Renal pelvis (tissue), 12 donors: ENCODE measurements at places on chromosomes 6 and 20. TPM values are rescaled to one million over a fixed set of nuclear protein-coding genes. Genes with fewer than 3 reads are reported as not detected.

GRCh38 chr20:57090590-57091560 lies 175.6 kb downstream of the BMP7 start:
- DNase-seq = no peak

GRCh38 chr6:106279179-106279578 lies 46.4 kb downstream of the ATG5 start:
- no peak for DNase-seq

DNA sequence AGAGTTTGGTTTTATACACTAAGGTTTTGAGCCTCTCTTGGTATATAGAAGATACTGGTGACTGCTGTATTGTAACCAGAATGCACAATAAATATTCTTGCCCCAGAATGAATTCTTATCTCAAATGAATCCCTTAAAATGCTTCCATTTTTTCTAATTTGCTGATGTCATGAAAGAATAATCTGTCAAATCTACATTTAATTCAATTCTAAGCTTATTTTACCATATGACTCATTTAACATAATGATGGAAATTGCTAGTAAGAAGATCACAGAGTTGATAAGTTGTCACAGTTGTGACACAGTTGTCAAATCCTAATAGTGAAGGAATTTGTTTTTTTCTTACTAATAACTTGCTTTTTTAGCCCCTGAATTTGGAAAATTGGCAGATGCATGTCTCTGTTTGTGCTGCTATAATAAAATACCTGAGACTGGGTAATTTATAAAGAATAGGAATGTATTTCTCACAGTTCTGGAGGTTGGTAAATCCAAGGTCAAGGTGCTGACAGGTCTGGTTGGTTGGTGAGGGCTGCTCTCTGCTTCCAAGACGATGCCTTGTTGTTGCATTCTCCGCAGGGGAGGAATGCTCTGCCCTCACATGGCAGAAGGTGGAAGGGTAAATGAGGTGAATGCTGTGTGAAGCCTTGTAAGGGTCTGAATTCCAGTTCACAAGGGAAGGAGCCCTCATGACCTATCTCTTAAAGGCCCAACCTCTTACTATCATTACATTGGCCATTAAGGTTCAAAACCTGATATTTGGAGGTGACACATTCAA lies 4.7 kb downstream of the ECT2L start:
- DNase-seq = no peak

- DNase-seq = peak; percentile 98
Measured at GRCh38 chr6:85642774-85643536, at the start of gene SYNCRIP. TSS of gene SYNCRIP (minus strand) at chr6:85642886. CDS start at chr6:85641439, 1,447 bp downstream.

GRCh38 chr20:62707921-62708521 lies 615 bp upstream of the NTSR1 start:
- no peak for DNase-seq

- DNase-seq = no peak
Measured at GRCh38 chr20:49675368-49676151, 38.1 kb downstream of the B4GALT5 start.

DNA sequence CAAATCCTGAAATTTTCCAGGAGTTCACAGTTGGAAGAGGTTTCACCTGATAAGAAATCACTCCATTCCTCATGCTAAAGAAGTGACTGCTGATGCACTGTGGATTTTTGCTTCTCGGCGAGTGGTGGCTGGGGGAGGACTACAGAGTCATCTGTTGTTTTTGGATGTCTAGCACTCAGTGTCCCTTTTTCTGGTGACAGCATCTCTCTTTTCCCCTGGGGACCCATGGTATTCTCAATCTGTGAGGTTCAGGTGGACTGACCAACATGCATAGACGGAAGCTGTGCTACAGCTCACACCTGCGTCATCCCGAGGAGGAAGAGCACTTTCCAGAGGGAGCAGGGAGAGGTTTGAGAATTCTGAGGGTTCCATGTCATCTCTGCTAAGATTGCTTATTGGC lies 42.7 kb upstream of the ZNF831 start:
- no peak for DNase-seq

CLDN20 gene
- polyA plus RNA-seq = 3.0 TPM
